Stimulated activated CD8-positive, alpha-beta memory T cell treated with anti-CD3 and anti-CD28 coated beads, Interleukin-2, amount 100 ng/mL, for 1 hour (primary cell): ENCODE measurements at places on chromosomes 2 and 18.

DNA sequence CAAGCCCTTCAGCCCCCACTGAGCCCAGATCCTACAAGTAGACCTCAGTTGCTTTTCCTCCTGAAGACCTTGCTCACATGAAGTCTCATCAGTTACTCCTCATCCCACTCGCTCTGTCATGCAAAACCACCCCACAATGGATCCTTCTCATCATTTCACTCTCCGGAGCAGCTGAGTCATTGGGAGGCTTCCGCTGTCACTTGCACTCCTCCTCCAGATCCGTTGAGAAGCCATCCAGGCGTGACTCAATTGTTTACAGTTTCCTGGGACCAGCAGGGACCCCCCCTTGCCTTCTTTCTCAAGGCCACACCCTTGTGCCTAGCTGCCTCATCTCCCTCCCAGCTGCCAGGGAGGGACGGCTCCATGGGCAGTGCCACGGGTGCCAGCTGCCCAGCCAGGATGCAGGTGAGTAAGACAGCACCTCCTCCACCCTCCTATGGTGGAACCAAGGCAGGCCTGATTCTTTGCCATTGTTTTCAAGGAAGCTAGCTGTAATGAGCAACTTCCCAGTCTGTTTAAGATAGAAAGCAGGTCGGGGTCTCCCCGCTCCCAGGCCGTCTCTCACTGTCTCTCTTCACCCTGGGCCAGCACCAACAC is 16.3 kb downstream of the GPR55 start:
- DNase-seq, result no peak

DNA sequence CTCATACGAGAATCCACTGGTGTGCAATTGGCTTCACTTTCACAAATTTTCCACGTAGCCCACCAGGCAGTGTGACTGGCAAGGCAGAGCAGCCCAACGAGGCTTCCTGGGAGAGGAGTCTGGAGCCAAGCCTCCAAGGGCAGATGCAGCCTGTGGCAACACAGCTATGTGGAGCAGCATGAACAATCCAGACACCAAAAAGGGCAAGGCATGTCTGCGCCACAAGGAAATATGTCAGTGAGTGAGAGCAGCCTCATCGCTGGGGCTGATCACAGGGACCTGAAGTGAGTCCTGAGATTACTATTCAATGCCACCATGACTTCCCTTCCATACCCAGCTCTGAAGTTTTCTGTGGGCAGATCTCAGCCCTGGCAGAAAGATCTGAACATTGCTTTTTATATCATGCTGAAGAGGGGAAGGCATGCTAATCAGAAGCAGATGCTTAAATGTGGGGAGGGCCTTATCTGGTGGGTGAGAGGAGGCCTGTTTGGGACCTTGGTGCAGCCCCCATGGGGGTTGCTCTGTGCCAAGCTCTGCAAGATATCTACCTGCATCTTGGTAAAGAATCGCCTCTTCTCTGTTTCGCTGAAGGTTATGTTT is 40.0 kb upstream of the PUM2 start:
- no peak for DNase-seq

DNA sequence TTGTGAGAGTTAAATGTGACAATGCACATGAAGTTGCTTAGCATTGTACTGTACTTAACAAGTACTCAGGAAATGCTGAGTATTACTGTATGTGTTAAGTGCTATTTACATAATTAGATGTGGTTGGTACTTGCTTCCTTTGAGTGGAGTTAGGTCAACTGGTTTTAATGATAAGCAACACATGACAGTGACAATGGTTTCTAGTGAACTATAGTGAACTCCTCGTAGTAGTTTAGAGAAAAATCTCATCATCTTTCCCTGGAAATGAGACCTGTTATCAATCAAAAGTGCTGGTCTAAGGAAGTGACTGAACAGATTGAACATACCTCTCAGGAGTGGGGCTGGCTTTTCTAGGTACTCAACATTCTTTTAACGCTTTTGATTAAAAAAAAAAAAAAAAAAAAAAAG is 29.2 kb upstream of the ZDBF2 start:
- no peak for DNase-seq

- no peak for DNase-seq
Measured at GRCh38 chr2:18232731-18233438, 327.6 kb downstream of the RDH14 start.

GRCh38 chr18:79943608-79944125 is 7.8 kb downstream of the SLC66A2 start:
- DNase-seq, result no peak

- no peak for DNase-seq
Measured at GRCh38 chr2:23543728-23544127, 158.7 kb downstream of the KLHL29 start.

DNA sequence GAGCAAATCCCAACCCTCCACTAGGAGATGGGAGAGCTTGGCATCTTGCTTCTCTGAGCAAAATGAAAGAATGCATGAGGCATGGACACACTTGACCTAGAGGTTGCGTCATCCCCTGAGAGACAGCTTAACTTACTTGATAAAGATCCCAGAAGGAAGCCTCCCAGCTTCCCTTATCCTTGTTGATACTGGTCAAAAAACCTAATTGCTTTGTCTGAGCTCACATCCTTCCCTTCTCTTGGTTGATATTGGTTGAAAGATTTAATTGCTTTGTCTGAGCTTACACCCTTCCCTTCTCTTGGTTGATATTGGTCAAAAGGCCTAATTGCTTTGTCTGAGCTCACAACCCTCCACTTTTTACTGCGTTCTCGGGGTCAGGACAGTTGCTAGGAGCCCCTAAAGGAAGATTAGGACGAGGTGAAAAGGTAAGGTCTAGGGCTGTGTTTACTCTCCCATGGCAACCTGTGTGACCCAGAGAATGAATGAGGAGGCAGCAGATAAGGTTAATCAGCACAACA is 12.2 kb upstream of the BOD1L2 start:
- DNase-seq, result no peak

DNA sequence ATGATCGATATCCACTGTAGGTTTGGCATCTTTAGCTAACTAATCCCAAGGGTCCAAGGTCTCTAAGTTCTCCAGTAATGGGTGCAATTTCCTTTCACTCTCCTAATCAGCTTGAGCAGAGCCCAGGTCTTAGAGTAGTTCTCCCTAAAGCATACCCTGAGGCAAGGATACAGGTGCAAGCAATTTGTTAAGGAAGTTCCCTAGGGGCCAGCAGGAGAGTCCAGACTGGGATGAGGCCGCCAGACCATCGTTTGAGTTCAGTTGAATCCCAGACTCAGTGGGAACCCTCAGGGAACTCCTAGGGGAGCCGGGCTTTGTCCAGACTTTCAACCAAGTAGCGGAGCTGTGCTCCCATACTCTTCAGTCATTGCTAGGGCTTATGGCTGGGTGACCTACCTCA is 835.4 kb upstream of the CDH2 start:
- DNase-seq, result no peak

DNA sequence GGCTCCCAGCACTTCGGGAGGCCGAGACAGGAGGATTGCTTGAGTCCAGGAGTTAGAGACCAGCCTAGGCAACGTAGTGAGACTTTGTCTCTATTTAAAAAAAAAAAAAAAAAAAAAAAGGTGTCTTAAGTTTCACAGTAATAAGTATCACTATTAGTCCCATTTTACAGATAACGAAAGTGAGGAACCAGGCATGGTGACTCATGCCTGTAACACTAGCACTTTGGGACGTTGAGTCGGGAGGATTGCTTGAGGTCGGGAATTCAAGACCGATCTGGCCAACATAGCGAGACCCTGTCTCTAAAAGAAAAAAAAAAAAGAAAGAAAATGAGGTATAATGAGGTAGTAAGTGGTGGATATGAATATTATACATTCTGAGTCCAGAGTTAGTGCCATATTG is 2.5 kb downstream of the KCNJ13 start:
- no peak for DNase-seq

GRCh38 chr2:9095690-9096089 is 92.2 kb upstream of the MBOAT2 start:
- DNase-seq, result no peak

- DNase-seq, result no peak
Measured at GRCh38 chr2:119517433-119517832, 6.8 kb downstream of the SCTR start.

DNA sequence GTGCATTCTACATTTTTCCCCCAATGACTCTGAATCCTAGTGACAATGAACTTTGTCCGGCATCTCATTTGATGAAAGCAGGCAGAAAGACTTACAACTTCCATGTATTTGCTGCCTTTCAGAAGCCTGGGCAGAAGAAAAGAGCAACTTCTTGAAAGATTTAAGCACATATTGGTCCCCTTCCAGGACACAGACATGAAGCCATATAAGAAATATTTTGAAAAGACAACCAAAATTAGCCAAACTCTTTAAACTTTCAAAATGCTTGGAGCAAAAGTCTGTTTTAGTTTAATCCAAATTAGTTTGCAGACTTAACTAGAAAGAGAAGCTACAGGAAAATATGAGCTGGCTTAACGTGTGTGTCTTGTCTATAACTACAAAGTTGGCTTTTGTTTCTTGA is 492.5 kb downstream of the NR4A2 start:
- DNase-seq, result no peak

GRCh38 chr18:13438507-13439056 is 220.0 kb downstream of the LDLRAD4 start:
- no peak for DNase-seq

GRCh38 chr2:24919506-24920097 is 435 bp downstream of the ADCY3 start:
- no peak for DNase-seq

- DNase-seq, result no peak
Measured at GRCh38 chr2:234307322-234307961, 189.4 kb downstream of the ARL4C start.

DNA sequence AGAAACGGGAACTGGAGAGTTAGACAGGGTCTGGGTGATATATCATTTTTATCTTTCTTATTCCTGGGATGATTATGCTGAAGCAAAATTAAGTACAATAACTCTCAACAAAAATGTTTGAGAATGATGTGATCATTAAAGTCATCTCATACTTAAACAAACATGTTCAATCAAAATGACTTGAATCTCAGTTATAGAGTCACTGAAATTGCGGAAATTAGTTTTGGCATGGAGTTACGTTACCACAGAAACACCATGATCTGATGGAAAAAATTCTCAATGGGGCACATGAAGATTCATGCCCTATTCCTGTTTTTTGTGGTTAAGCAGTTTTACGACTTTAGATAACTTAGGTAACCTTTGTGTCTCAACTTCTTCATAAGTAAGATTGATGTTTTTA is 757.7 kb downstream of the EPHA4 start:
- DNase-seq, result no peak

DNA sequence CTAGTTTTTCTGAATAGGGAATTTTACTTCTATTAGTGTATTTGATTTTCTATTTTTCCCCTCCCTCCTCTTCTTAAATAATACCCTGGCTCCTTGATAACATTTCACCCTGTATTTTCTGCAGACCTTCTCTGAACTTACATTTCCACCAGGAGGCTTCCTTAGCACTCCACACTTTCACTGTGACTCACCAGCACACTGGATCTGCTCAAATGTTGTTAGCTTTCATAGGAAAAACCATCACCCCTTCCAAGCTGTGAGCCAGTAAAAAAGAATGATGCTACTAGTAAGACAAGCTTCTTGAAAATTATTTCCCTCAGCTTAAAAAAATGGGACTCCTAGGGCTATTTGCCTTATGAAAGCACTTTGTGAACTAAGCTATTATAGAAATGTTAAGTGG is 16.1 kb downstream of the SUPT7L start:
- no peak for DNase-seq

GRCh38 chr2:133562558-133562957 is 5.7 kb downstream of the NCKAP5 start:
- no peak for DNase-seq

- no peak for DNase-seq
Measured at GRCh38 chr2:219140722-219141121, 19.9 kb downstream of the NHEJ1 start.

DNA sequence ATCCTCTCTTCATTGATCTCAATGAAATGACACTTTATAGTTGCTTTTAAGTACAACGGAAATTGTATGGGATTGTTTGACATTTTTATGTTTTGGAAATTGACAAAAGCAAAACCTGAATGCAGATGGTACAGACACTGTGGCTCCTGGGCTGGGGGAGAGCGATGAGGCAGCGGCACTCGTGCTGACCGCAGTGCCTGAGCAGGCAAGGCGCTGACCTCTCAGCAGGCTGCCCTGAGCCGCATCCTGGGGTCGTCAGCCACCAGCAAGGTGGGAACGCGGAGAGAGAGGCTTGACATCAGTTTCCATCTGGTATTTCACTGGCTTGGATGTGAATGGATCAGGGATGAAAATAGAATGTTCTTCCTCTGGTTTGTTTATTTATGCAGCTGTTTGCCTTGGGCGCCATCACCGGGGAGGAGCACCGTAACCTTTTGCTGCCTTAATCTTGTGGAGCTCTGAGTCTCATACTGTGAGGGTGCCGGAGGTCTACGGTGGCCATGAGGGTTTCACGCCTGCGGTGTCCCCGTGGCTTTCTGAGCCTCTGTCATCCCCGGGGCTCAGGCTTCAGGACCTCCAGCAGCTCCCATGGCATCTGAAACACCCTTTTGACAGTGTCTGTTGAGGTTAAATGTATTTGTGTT is 94.8 kb upstream of the TPO start:
- no peak for DNase-seq

- no peak for DNase-seq
Measured at GRCh38 chr18:60560071-60560470, 187.5 kb upstream of the MC4R start.

DNA sequence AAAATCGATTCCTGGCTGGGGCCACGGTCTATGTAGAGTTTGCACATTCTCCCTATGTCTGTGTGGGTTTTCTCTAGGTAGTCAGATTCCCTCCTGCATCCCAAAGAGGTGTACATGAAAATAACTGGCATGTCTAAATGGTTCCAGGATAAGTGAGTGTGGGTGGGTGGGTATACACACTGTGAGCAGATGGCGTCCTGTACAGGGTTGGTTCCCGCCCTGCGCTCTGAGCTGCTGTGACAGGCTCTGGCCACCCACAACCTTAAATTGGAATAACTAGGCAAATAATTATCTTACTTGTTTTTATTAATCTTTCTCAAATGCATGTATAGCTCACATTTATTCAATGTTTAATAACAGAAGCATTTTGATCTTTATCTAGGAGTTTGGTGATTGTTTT is 16.3 kb downstream of the THOC1 start:
- no peak for DNase-seq

GRCh38 chr2:208573569-208573968 is 167.0 kb downstream of the PTH2R start:
- no peak for DNase-seq

DNA sequence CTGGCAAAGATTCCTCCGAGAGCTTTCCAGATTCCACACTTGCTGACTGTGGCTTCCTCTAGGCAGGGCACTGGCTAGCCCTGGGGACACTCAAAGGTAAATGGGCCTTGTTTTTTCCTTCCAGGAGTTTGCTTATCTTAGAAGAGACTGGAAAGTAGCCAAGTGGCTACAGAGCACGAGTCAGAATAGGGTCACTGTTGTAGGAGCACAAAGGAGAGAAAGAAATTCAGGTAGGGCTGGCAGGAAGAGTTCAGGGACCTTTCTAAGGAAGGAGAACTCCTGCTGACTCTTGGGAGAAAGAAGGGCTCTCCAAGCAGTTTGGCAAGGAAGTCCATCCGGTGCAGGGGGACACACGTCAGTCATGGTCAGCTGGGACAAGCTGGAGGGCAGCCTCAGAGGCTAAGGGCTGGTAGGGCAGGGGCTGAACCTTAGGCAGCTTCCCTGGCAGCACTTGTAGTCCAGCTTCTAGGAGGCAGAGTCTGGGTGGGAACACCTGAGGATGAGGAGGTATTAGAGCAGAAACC is 39.5 kb downstream of the NIFK start:
- DNase-seq, result no peak

- DNase-seq, result no peak
Measured at GRCh38 chr2:2571301-2572150, 240.5 kb upstream of the MYT1L start.
